Karpas-422 (cell line): ENCODE measurements at places on chromosomes 4 and X.

GRCh38 chr4:74058048-74058651 lies 19.7 kb upstream of the CXCL3 start:
- H3K4me3 ChIP-seq = no peak overlapping the region
- DNase-seq = no peak
- H3K4me1 ChIP-seq = no peaks in the 10 kb centered on the region
- no peak overlapping the region for H3K27ac ChIP-seq
- H3K36me3 ChIP-seq = no peaks in the 10 kb centered on the region

GRCh38 chr4:86092684-86093083 lies 267.2 kb downstream of the MAPK10 start:
- no peak overlapping the region for H3K27ac ChIP-seq
- H3K4me1 ChIP-seq = no peaks in the 10 kb centered on the region
- no peak overlapping the region for H3K4me3 ChIP-seq
- DNase-seq = no peak
- no peaks in the 10 kb centered on the region for H3K27me3 ChIP-seq

DNA sequence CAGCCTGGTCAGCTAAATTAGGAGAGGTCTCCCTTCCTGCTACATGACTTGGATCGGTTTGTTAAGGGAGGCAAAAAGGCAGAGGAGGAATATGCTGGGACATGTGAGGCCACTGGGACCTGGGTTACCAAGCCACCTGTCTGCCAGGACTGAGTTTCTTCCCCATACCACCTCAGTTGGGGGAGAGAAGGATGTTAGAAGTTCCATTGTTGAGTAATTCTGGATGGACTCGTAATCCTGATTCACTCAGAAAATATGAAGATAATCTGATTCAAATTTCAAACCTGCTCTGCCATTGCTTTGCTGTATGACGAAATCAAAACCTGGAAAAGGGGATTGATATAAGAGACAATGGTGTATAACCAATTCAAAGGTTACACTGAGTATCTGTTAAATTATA lies 97.4 kb upstream of the S100G start:
- H3K4me1 ChIP-seq = no peaks in the 10 kb centered on the region
- no peak overlapping the region for H3K4me3 ChIP-seq
- 0 out of 2 replicates have a peak, but pooled peaks cover 2% of the 10 kb centered on the region for H3K27me3 ChIP-seq

- DNase-seq = no peak
- peaks cover 11% of the 10 kb centered on the region; the same call in 1 of the 2 replicates for H3K36me3 ChIP-seq
- no peak overlapping the region for H3K27ac ChIP-seq
- peaks cover 8% of the 10 kb centered on the region for H3K4me1 ChIP-seq
- H3K4me3 ChIP-seq = no peak overlapping the region
Observed at GRCh38 chr4:118718511-118719170, 33.4 kb downstream of the METTL14 start.
